ENCODE measurements at places on chromosomes 13 and 19.

- no peak for DNase-seq
Observed at GRCh38 chr13:105994340-105994739, 541.1 kb downstream of the EFNB2 start.

DNA sequence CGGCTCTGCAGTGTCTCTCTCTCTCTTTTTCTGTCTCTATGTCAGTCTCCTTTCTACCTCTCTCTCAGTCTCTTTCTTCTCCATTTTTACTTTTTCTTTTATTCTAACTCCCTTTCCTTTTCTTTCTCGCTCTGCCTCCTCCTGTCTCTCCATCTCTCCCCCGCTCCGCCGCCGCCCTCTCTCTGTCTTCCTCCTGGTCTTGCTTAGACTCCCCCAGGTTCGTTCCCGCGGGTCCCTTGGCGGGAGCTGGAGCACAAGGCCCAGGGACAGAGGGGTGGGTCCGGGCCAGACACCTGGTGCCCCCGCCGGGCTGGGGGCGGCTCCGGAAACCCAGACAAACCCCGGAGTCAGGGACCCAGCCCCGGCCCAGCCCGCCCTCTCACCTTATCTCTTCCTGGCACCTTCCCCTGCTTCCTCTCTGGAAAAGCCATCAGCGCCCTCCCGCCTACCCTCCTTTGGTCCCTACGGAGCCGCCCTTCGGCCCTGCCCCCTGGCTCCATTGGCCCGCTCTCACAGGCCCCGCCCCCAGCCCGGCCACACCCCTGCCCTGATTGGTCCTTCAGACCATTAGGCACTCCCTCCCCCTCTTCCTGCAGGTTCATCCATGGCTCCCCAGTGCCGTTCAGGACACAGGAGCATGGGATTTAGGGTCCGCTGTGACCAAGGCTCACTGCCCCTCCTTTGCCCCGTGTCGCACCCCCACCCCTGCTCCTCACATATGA is 15.4 kb upstream of the NOP53 start:
- DNase-seq: no peak

DNA sequence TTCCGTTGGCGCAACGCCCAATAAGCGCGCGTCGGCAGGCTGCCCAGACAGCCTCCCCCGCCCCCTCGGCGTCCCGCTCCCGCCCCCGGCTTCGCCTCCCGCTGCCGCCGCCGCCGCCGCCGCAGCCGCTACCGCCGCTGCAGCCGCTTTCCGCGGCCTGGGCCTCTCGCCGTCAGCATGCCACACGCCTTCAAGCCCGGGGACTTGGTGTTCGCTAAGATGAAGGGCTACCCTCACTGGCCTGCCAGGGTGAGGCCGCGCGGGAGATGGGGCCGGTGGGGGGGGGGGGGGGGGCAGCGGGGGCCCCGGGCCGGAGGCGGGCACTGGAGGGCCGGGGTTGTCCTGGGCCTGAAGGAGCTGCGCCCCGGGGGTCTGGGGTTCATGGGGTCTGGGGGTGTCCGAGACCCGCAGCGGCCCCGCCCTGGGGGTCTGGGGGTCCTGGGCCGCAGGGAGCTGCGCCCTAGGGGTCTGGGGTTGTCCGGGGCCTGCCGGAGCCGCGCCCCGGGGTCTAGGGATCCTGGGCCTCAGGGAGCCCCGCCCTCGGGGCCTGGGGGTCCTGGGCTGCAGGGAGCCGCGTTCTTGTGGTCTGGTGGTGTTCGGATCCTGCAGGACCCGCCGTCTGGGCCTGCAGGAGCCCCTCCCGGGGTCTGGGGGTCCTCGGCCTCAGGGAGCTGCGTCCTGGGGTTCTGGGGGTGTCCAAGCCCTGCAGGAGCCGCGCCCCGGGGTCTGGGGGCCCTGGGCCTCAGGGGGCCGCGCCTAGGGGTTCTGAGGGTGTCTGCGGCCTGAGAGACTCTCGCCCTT is at the start of gene HDGFL2:
TSS of gene HDGFL2 (plus strand) at position 124 of the 801 bp plus-strand sequence. CDS start at position 178, 54 bp downstream.
- DNase-seq: no peak

DNA sequence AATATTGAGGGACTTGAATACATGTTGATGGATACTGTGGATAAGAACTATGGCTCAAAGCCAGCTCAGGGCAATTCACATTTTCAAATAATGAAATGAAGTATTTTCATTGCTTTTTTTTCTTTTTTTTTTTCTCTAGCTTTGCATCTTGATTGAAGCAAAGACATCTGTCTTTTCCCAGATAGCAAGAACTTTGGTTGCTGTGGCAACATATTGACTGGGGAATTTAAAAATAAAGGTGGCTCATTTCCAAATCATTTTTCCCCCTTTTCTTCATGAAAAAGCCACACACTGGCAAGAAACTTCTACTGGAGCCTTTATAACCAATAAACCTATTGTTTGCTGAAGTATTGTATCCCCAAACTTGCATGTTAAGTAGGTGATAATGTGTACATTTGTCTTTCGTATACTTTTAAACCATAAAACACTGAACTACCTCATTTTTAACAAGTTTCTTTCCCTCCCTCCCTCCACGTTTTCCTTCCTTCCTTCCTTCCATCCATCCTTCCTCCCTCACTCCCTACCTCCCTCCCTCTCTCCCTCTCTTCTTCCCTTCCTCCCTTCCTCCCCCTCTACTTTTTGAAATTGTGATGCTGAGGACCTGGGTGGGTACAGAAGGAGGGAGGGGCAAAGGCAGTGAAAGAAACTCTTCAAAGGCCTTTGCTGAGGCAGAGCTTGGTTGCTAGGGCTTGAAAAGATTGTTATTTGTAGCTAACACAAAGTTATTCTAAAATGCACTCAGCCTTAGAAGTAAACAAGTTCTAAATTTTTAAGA is 343.5 kb upstream of the SPRY2 start:
- DNase-seq: no peak

DNA sequence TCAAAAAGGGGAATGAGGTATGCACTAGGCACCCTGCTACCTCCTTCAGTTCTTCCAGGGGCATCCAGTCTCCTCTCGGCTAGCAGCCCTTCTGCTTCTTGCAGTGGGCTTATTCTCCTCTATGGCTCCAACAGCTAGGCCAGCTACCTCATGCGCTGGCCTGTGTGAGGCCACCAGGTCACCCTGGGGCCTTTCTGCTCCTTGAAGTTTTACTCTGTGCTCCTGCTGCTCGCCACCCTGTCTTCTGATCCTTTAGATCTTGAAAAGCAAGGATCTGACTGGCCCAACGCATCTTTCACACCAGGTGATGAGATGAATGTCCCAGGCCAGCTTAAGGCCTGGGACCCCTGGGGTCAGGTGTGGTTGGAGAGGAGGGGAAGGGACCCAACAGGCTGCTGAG is 66.2 kb downstream of the RUBCNL start:
- no peak for DNase-seq

DNA sequence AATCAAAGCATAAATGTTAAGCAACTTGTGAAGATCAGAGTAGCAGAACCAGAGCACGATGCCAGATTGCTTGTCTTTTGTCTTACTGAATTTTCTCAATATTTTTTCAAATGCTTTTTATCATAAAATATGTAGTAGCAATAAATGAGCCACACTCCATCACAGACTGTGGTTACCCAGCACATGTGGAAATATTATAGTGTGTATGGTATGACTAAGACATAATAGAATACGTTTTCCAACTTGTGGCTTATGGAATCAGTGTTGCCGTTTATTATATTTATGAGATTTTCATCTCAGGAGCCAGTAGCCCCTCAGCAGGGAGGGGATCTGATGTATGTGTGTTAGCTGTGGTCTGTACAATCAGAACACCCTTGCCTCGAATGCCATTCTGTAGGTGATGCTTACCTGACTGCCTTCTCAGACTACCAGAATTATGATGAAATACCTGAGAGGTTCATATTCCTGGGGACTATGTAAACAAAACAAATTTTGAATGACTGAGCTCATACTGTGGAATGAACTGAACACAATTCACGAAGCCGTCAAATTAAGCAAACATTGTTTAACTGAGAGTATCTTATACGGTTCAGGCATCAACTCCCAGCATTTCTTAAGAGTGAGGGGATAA is 1.9 kb downstream of the SCEL start:
- no peak for DNase-seq

GRCh38 chr13:111177081-111177711 is 62.1 kb downstream of the ARHGEF7 start:
- no peak for DNase-seq

All from activated CD4-positive, CD25-positive, alpha-beta regulatory T cell treated with anti-CD3 and anti-CD28 coated beads, Interleukin-2, amount 50 U/mL, for 16 hours (primary cell).